ENCODE measurements at places on chromosomes 4 and X.
A peak's percentile ranks its signal among the peaks of the same experiment; 100 is the strongest.

DNA sequence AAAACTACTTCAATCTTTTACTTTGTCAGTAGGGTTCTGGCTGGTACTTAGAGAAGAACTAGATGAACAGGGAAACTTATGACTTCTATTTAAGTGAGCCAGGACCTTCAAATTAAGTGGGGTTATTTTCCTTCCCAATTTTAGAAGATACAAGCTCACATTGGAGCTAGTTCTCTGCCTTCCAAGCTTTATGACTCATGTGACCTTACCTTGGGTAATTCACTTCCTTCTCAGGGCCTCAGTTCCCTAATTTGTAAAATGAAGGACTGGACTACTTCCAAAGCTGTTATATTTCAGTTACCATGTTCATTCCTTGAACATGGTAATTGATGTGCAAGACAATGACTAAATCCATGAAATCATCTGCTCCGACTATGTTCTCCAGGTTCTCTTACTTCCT, 32.0 kb upstream of the DCX start:
- DNase-seq, result no peak

DNA sequence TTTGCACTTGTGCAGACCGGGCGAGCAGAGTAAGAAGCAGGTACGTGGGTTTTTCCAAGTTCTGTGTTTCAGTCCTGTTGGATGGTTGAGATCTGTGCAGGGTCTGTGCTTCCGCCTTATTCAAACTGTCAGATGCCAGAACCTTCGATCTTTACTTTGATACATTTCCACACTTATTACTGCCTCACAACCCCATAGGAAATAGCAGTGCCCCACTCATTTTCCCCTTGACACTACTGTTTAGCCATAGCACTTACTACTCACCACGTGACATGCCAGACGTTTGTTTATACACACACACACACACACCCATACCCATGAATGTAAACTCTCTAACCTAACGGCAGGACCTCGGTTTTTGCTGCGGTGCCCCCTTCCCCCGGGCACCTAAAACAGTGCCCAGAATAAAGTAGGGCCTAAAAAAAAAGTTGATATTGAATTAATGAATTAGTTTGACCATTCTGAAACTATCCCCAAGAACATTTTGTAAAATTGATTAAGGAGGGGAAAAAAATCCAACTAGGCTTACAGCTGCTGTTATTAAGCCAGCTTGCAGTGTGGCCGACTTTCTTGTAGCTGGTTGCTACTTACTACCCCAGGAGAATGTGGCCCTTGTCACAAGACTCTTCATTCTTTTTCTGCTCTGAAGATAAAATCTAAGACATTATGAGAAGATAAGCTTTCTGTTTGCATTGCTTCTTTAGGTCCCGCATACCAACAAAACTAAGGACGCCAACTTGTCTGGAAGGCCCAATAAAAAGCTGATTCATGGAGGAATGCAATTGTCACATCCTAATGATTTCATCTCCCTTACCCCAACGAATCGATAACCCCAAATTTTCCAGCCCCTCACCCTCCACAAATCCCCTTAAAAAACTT, 704 bp upstream of the SEPSECS start:
- DNase-seq, result no peak

DNA sequence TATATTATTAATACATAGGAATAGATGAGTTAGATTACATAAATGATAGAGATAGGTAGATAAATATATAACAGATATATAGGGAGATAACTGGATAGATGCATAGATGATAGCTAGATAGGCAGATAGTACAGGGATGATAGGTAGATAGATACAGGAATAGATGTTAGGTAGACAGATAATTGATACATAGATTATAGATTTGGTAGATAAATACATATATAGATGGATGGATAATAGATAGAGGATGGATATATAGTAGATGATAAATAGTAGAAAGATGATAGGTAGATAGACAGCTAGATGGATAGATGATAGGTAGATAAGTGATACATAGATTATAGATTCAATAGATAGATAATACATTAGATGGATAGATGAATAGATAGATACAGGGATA, 283.6 kb downstream of the SHOX start:
- no peak for DNase-seq

- peak; percentile 52 for DNase-seq
Observed at GRCh38 chr4:83054928-83055327, 19.9 kb downstream of the COPS4 start.
